ENCODE measurements at places on chromosomes 7 and 10.

- no peak for DNase-seq
These were observed 74.2 kb upstream of the LAMB4 start for GRCh38 chr7:108204281-108204796.

DNA sequence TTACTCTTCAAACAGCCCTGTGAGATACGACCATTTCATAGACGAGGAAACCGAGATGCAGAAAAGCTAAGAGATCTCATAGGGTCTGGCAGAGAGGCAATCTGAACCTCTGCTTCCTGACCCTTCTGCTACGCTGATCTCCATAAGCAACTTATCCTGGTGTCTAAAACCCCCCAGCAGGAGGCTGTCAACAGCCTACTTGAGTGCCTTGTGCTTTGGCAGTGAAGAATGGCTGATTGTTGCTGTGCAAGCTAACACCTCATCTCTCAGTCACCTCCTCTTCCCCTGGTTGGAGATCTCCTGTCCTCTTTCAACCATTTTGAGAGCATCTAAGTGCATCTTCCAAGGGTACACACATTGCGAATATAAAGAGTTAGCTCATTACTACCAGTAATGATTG is 86.2 kb downstream of the AOAH start:
- DNase-seq = no peak

- DNase-seq = no peak
These were observed 720.2 kb upstream of the FZD8 start for GRCh38 chr10:36362257-36362656.

DNA sequence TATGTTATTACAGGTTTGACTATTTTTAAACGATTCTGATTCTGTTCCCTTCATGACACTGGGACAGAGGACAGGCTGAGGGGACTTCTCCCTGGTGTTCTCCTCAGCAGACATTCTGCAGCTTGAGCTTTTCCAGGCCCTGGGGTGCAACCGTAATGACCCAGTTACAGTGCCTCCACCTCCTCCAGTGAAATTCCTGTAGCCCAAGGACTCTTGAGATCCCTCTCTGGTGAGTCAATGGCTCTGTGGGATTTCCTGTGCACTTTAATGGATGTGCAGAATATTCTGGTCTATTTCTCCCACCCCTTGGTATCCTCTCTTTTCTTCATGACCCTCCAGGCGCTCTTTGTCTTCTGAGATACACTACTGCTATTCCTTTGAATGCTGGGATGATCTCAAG is 319.3 kb downstream of the INHBA start:
- no peak for DNase-seq

DNA sequence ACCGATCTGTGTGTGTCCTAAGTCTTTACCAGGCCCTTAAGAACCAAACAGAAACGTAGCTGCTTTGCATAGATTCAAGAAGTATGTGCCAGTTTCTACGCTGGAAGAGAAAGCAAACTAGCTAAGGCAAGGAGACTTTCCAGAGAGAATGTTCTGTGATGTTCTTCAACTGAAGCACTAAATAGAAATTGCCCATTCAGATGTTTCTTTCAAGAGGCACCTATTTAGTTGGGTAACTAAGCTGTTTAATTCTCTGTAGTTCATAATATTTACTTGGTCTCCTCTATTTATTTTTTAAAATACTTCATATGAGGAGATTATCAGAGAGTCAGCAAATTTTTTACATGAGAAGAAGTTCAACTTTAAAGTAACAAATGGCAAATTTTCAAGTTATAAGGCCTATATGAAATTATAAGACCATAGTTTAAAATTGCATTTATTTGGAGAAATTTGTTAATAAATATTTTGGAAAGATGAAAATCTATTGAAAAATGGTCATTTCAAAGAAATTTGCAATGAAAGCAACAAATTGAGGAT is 279.0 kb downstream of the NEBL start:
- DNase-seq = no peak

DNA sequence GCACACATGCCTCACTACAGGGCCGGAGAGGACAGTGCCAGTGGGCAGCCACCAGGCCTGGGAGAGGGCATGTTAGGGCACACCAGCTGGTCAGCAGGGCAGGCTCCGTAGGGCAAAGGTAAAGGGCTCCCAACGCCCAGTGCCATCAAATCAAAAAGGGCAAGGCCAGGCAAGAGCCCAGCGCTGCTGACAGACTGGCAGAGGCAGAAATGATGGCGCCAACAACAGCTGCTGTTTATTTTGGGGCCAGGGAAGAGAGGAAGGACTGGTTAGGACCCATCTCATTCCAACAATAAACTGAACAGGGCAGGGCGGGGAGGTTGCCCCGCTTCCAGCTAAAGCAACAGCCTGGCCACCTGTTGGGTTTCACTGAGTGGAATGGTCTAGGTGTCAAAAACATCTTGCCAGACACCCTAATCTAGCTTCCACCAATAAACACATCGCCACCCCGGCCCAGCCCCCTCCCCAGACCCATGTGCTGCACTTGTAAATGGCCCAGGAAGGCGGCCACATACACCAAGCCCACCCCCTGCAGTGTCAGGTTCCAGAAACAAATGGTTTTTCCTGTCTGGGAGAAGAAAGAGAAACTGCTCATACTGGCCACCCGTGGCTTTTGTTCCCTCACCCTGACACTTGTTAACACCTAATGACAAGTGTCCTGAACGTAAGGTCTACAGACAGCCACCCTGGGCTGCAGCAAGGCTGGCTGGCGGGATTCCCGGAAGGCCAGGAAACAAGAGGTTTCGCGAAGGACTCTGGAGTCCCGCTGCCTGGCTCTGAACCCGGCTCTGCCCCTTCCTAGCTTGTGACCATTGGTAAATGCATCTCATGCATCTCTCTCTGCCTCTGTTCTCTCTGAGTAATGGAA is 15.3 kb downstream of the SH3PXD2A start:
- DNase-seq = no peak

DNA sequence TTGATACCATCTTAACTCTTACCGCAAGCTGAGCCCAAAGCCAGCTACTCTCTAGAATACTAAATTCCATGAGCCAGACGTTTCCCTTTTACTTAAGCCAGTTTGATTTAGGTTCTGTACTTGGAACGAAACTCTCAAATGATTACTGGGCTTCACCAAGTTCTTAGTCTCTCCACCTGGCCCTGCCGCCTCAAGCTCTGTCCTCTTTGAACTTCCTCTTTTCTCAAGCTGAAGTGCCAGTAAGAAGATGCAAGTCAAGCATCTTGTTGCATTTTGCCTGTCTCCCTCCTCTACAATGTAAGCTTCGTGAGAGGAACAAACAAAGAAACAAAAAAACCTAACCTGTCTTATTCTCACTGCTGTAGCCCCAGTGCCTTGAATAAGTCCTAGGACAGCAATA is 358.2 kb upstream of the NPVF start:
- DNase-seq = no peak

DNA sequence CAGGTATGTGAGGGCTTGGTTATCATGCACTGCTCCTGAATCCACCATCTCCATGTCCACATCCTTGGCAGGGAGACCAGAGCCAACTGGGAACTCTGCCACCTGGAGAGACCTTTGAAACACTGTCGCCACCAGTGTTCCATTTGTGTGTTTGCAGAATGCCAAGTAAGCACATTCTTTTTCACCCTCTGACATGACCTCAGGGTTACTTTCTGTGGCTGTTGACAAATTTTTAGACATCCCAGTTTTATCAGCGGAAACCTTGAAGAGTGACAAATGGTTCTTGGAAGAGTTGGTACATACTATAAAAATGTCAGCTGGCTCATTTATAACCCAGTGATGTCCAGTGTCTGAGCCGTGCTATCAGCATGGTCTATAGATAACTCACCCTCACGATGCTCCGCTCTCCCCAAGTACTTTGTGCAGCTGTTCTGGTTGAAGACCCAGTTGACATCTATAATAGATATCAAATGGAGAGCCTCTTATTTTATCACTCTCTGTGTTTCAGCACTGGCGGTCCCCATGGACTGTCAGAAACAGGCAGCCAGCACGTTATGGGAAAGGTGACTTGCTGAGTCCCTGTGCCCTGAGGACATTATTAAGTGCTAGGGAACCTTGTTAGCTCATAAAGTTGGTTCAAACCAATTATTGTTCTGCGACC is 563.1 kb upstream of the GALNT17 start:
- DNase-seq = no peak

GRCh38 chr10:43209074-43209455 is 57.8 kb downstream of the RASGEF1A start:
- no peak for DNase-seq
